Immature natural killer cell (primary cell): ENCODE measurements at places on chromosomes 6 and 20. TPM values are rescaled to one million over a fixed set of nuclear protein-coding genes. Genes with fewer than 3 reads are reported as not detected.

POM121L2 gene
- polyA plus RNA-seq: not detected

- no peak for DNase-seq
Observed at GRCh38 chr6:69704916-69705315, 91.9 kb downstream of the LMBRD1 start.

GRCh38 chr20:33602826-33603590 lies 59.1 kb upstream of the C20orf144 start:
- no peak for DNase-seq

DNA sequence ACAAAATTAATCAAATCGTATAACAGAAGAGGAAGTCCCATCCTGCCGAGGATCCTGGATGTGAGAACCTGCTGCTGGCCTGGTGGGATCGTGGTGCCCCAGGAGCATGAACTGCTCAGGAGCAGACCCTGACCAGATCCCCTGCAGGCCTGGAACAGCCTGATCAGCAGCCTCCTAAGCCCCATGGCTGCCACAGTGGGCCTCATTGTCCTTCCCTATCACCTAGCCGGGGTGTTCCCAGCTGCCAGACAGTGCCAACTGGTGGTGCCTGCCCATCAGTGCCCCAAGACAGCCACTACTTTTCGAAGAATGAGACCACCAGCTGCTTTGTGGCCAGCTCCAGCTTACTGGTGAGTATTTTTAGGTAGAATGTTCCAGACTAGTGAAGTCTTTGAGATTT lies 19.6 kb upstream of the MAS1L start:
- DNase-seq: no peak
